NCI-H1105 treated with DMSO at 0.1 percent for 48 hours (cell line): ENCODE measurements at places on chromosomes 6 and 20.

GRCh38 chr20:24468401-24469115 lies 871 bp upstream of the SYNDIG1 start:
- DNase-seq = no peak

GRCh38 chr6:21507811-21508210 lies 85.7 kb upstream of the SOX4 start:
- no peak for DNase-seq

- no peak for DNase-seq
Measured at GRCh38 chr6:82951935-82952334, 113.7 kb downstream of the UBE3D start.

- DNase-seq = no peak
Measured at GRCh38 chr6:14876778-14877613, 368.9 kb upstream of the JARID2 start.

GRCh38 chr6:145042559-145042958 lies 692.8 kb downstream of the EPM2A start:
- no peak for DNase-seq

- DNase-seq = no peak
Measured at GRCh38 chr6:43092635-43093034, 16.5 kb downstream of the PTK7 start.

- DNase-seq = no peak
Measured at GRCh38 chr6:67748521-67748920, 886.6 kb upstream of the ADGRB3 start.

- no peak for DNase-seq
Measured at GRCh38 chr6:37686111-37686510, 11.6 kb downstream of the MDGA1 start.
